ENCODE measurements at places on chromosomes 16 and 17.

DNA sequence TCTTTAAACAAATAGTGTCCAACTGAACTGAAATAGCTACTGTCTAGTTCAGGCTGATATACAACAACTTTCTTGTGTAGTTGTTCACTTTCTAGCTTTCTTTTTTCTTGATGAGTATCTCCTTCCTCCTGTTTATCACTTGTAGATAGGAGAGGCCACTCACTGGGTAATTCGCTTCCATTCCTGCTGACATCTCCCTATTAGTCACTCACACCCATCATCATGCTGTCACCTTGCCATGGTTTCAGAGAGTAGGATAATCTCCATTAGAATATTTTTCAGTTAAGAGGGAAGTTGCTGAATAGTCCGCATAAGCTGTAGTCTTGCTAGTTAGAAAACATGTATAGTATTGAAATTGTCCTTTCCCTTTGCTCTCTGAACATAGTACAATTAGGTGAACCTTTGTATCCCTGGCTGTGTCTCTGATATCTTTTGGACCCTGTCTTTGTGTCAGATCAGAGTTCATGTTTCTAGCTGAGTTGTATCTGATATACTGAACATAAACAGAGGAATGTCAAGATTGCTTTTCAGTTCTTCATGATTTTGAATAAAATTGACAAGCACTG, 64.4 kb upstream of the RASL10B start:
- DNase-seq, result no peak

DNA sequence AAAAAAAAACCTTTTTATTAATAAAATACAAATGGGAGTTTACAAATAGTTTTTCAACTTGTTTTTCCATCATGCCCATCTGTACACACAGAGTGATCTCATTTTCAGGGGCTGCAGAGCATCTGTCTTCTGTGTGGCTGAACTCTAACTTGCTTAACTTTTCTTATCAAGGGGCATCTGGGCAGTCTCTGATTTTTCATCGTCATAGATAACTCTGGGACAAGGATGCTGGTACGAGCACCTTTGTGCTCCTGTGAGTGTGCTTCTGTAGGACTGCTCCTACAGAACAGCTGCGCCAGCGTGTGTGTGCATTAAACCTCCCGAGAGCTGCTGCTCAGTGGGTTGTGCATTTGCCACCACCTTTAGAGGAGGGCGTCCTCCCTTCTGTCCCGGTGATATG, 34.6 kb upstream of the TAC4 start:
- DNase-seq, result no peak

- DNase-seq, result no peak
Measured at GRCh38 chr16:49216593-49216992, 65.0 kb downstream of the CBLN1 start.

DNA sequence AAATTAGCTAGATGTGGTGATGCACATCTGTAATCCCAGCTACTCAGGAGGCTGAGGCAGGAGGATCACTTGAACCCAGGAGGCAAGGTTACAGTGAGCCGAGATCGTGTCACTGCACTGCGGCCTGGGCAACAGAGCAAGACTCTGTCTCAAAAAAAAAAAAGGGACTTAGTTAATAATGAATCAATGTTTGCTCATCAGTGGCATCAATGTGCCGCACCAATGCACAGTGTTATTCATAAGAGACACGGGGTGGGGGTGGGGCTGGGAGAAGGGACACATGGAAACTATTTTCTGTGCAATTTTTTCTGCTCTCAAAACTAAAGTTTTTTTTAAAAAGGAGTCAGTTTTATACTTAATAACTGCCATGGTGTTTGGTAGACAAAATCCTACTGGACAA, 6.8 kb upstream of the ATP2C2 start:
- DNase-seq, result no peak

- DNase-seq, result peak; percentile 44
Measured at GRCh38 chr17:40443196-40443987, at the start of gene IGFBP4. IGFBP4 (plus strand) TSS chr17:40443450; CDS start chr17:40443736, 286 bp downstream.

- no peak for DNase-seq
Measured at GRCh38 chr17:17042851-17043460, 699 bp downstream of the MPRIP start.

DNA sequence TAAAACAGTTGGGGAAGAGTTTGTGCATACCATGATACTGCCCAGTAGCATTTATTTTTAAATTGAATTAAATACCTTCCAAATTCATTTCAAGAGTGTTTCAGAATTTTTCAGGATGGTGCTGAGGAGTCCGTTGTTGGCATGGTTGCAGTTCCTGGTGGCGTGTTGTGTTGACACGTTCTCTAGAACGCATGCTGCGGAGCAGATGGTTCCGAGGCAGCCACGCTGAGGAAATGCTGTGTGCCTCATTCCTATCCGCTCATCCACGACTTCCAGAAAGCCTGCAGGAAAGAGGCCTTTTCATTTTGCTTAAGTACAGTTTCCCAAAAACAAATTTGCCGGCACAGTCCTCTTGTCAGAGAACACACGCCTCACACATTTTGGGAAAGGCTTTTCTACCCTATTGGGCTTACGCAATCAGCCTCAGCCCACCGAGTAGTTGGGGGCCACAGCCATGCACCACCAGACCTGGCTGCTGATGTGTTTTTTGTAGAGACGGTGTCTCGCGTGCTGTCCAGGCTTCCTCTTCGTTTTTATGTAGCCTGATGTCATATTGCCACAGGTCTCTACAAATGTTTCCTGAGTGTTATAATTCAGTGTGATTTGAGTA, 32.1 kb upstream of the IL17C start:
- no peak for DNase-seq

DNA sequence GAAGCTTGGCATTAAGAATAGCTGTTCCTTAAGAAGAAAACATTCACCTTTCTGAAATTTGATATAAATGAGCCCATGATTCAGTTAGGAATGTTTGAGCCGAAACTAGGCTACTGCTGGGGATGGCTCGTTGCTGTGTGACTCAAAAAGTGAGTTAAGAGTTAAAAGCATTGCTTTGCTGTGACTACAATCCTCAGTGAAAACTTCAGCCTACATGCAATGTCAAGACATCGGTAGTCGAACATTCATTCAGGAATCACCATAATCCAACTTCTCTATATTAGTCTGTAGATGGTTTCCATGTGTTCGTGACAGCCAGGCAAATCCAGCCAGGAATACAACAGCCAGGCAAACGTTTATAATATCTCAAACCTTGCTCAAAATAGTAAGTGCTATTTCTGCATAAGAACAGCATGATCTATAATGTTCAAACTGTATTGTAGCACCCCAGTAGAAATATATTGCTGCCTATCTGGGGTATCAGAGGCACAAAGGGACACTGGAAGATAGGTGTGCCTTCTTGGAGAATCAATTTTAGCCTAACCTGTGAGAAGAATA, 1225.1 kb downstream of the CDH8 start:
- DNase-seq, result no peak

- DNase-seq, result no peak
Measured at GRCh38 chr17:38443356-38444031, 15.2 kb downstream of the ARHGAP23 start.

GRCh38 chr16:47578573-47578972, 117.4 kb downstream of the PHKB start:
- DNase-seq, result no peak

DNA sequence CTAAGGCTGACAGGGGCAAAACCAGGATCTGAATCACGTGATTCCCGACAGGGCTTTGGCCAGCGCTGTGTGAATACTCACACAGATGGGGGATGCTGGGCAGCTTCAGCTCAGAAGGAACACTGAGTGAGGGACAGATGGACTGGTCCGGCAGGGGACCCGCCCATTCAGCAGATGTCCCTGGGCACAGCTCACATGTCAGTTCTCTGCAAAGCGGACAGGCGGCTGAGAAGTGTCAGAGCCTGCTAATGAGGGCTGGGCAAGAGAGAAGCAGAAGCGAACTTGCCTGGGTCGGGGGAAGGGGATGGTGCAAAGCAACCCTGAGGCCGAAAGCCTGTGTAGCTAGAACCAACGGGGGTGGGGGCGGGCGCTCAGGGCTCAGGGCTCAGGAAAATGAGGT, 11.9 kb upstream of the GLIS2 start:
- no peak for DNase-seq

- no peak for DNase-seq
Measured at GRCh38 chr17:31512796-31513195, 121.3 kb downstream of the RAB11FIP4 start.

DNA sequence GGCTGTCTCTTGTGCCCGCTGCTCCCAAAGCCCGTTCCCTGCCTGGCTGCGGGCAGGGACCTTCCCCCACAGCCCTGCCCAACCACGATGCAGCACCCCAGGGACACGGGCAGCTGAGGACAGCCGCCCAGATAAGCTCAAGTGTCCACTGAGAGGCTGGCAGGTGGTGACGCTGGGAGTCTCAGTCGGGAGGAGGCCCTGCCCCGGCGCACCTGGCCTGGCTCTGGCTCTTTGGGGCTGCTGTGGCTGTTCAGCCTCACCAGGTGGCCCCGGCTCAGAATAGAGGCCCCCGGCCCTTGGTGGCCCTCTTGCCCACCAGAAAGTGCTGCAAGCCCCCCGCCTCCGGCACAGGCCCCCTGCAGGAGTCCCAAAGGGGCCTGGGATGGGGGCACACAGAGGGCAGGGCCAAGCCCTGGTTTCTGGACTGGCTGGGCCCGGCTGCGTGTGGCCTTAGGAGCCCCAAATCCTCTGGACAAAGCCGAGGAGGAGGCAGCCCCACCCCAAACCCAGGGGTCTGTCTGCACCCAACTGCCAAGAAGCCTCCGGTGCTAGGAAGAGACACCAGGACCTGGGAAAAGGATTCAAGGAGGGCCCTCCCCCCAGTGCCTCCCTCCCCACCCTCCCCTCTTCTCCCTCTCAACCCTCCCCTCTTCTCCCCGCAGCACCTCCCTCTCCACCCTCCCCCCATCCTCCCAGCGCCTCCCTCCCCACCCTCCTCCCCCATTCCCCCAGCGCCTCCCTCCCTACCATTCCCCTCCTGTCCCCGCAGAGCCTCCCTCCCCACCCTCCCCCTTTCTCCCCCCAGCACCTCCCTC, 5.3 kb downstream of the NTHL1 start:
- DNase-seq, result no peak

- DNase-seq, result no peak
Measured at GRCh38 chr17:37781451-37781850, 36.6 kb upstream of the HNF1B start.

DNA sequence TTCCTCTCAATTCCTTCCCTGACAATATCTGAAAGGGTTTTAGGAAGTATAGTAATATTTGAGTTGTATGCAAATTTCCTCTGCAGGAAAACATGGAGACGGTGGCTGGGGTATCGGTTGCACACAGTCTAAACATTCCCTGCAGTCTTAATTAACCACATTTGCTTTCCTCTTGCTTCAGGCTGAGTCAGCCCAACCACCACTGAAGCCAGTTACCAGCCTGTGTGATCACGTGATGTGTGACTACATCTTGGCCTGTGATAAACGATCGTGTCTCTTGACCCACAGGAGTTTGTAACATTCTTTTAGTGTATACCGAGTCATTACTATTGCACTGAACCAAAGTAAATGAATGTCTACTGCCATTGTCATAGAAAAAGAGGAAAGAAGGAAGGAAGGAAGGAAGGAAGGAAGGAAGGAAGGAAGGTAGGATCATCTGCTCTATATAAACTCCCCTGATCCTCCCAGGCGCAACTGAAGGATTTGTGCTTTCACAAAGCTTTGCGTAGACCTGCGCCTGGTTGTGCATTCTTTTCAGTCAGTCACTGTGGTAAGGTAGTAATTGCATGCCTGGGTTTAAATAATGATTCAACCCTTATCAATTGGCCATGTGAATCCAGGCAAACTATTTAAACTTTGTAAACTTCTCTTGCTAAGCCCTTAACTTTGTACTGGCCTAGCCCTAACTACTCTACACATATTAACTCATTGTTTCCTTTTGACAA, 280.6 kb upstream of the SALL1 start:
- DNase-seq, result no peak

DNA sequence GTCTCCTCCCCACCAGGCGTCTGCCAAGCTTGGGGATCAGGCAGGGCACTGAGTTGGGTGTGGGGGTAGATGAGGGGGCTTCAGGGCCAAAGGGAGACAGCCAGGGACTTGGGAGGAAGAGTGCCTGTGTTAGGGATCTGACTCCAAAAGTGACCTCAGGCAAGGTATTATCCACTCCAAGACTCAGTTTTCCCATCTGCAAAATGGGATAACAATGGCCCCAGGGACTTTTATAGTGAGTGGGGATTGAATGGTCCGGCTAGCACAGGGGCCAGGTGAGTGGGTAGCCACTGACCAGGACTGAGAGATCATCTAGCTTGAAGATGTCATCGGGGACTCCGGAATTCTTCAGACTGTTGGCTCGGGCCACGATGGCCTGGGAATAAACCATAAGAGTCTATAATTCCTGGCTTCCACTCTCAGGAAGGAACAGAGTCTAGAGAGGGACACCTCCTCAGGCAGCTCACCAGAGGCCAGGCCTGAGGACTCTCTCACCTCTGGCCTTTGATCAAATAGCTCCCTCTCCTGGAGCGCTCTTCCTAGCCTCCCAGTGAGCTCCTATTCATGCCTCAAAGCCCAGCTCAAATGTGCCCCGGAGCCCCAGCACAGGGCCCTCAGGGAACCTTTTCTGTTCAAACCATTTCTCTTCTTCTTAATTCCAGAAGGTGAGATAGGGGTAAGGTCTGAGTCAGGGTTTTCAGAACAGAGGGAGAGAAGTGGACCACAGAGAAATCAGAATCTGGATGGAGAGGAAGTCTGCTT, 3.5 kb downstream of the FLII start:
- DNase-seq, result no peak

- no peak for DNase-seq
Measured at GRCh38 chr16:68013440-68013839, 2.3 kb downstream of the DPEP2NB start.

DNA sequence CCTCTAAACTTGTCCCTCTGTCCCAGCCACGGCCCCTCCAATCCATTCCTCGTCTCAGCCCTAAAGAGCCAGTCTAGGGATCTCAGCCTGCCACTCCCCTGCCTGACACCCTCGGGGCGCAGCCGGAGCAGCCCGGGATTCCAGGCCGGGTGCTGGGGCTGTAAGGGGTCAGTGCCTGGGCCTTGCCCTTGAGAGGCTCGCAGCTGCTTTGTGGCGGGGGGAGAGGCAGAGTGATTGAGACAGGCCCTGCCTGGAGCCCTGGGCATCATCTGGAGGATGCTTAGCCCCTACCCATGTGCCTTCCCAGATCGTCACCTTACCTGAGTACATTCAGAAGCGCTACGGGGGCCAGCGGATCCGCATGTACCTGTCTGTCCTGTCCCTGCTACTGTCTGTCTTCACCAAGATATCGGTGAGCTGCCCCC, 8.3 kb downstream of the SLC5A10 start:
- no peak for DNase-seq

DNA sequence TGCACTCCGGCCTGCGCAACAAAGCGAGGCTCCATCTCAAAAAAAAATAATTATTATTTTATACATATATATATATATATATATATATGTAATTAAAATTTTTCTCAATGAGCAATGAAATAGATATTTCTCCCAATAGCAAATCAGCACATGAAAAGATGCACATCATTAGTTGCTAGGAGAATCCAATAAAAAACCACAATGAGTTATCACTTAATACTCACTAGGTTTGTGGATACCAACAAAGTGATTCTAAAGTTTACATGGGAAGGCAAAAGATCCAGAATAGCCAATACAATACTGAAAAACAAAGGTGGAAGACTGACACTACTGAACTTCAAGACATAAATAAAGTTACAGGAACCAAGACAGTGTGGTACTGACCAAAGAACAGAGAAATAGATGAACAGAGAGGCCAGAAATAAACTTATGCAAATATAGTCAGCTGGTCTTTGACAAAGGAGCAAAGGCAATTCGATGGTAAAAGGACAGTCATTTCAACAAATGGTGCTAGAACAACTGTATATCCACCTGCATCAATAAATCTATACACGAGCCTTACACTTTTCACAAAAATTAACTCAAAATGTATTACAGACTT, 13.6 kb downstream of the SMG6 start:
- no peak for DNase-seq

- no peak for DNase-seq
Measured at GRCh38 chr17:13374203-13375143, 227.3 kb downstream of the HS3ST3A1 start.

Data from activated T-cell treated with anti-CD3 and anti-CD28 coated beads for 4 hours (primary cell).